Liver (tissue), 10 donors: ENCODE measurements at places on chromosomes 1 and 21. TPM values are rescaled to one million over a fixed set of nuclear protein-coding genes. Genes with fewer than 3 reads are reported as not detected.

The TDRD5 gene
- not detected for polyA plus RNA-seq

The CACNA1E gene
- 0.01 TPM for polyA plus RNA-seq

The CHRM3 gene
- 1.2 TPM for polyA plus RNA-seq

The SEC16B gene
- polyA plus RNA-seq: 43.6 TPM

The KCNE2 gene
- 0.57 TPM for polyA plus RNA-seq

The SAMD11 gene
- 0.51 TPM for polyA plus RNA-seq

The ATAD3C gene
- 0.51 TPM for polyA plus RNA-seq

The EDARADD gene
- polyA plus RNA-seq: 0.15 TPM

The GPR89B gene
- polyA plus RNA-seq: 13.1 TPM

The PDC gene
- 0.22 TPM for polyA plus RNA-seq

The MYOCOS gene
- polyA plus RNA-seq: not detected

The ZNF684 gene
- 7.6 TPM for polyA plus RNA-seq

The AMPD1 gene
- 0.03 TPM for polyA plus RNA-seq

DNA sequence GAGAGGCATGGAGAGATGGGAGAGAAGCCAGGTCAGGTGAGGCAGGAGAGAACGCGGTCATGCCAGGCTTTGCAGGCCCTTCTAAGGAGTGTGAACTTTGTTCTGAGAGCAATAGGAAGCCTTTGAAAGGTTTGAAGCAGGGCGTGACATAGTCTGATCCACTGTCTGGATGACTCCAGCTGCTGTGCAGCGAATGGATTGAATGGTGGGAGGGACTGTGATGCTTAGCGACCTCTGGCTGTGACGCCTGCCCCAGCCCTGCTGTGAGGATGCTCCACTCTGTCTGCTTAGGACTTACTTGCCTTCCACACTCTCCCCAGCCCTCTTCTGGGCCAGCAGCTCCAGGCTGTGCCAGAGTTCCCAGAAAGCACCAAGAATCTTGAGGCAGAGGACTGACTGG is 41.8 kb upstream of the POU3F1 start:
- DNase-seq: no peak

DNA sequence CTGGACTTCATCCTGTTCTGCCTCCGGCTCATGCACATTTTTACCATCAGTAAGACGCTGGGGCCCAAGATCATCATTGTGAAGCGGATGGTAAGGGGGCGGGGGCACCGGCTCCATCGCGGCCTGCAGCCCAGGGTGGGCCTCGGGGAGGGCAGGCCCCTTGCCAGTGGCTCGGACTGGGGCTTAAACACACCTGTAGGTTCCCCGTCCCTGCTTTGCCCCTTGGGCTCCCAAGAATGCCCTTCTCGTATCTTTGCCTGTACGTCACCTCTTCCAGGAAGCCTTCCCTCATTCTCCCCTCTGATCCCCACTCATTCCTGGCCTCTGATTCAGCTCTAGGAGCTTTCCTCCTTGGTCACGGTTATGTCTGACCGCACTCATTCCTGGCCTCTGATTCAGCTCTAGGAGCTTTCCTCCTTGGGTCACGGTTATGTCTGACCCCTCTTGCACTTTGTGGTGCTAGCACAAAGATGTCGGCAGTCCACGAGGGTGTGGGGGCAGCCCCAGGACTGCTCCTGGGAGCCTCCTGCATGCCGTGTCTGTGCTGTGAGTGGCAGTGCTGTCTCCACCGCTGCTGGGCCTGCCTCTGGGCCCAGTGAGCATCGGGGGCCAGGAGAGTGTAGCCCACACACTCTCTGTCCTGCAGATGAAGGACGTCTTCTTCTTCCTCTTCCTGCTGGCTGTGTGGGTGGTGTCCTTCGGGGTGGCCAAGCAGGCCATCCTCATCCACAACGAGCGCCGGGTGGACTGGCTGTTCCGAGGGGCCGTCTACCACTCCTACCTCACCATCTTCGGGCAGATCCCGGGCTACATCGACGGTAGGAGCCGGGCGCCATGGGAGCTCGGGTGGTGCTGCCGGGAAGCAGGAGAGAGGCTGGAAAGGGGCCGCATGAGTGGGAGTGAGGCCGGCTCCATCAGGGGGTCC is 49.1 kb upstream of the LRRC3 start:
- DNase-seq: no peak

DNA sequence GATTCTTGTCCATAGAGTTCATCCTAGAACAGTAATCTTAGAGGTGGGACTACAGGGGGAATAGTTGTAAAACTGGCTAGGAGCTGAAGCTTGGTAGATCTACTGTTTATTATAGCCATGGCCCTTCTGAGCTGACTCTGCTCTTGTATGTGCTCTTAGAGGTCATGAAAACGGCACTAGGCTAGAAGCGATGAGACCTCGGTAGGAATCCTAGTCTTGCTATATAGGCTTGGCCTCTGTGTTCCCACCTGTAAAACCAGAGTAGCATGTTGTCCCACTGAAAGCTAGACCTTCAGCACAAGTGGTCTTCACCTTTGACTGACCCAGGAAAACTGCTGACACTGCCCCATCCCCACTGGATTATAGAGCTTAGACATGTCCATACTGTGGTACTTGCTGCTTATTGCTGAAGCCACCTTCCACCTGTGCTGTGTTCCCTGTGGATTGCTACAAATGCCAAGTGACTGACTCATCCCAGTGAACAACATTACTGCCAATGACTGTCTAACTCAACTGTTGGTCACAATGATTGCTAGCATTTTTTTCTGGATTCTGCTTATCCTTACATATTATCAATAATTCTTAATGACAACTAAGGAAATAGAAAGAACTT is 23.0 kb upstream of the PIGC start:
- DNase-seq: no peak

DNA sequence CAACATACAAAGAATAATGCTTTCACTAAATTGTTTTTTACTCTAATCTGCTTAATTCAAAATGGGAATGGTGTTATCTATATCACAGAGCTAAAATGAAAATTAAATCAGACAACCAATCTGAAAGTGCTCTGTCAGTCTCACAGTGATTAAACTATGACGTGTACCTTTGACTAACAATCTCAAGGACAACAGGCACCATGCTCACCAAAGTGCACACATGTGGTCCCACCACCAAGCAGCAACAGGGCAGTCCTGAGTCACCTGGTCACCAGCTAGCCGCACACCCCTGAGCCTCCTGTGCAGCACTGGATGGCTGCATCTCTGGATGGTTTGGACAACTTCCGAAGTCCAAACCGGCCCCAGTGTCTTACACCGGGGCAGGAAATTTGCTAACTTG is 54.5 kb upstream of the NADK start:
- no peak for DNase-seq

GRCh38 chr1:161241682-161242081 is 3.7 kb upstream of the NR1I3 start:
- DNase-seq: no peak

DNA sequence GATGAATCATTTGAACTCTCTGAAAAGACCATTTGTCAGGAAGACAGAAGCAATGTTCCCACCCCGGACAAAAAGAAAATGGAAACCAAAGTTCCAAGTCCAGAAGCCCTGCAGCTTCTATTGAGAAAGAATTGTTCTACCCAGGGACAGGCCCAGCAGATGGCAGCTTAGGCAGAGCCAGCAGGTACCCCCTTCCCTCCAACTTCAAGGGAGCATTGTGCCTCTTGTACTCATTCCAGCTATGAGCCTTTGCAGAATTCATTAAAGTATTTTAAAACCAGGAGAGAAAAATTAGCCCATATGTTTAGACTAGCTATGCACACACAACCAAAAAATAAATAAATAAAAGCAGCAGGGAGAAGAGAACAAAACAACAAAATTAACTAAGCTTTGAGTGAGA is 85.2 kb upstream of the KCND3 start:
- DNase-seq: no peak

DNA sequence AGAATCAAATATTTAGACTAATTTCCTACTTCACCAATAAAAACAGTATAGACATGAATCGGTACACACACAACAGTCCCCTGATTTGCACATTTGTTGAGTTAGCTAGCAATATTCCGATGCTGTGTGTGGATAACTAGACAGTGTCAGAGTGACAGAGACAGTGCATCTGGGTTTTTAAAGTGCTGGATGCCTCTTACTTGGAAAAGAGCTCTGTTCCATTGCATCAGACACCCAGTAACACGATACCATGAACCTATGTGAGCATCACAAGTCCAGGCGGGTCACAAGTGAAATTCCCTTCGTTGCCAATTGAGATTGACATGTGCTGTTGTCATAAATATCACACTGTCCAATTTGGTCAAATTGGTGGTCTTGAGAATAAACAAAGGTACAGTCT is 82.0 kb upstream of the ESRRG start:
- no peak for DNase-seq

DNA sequence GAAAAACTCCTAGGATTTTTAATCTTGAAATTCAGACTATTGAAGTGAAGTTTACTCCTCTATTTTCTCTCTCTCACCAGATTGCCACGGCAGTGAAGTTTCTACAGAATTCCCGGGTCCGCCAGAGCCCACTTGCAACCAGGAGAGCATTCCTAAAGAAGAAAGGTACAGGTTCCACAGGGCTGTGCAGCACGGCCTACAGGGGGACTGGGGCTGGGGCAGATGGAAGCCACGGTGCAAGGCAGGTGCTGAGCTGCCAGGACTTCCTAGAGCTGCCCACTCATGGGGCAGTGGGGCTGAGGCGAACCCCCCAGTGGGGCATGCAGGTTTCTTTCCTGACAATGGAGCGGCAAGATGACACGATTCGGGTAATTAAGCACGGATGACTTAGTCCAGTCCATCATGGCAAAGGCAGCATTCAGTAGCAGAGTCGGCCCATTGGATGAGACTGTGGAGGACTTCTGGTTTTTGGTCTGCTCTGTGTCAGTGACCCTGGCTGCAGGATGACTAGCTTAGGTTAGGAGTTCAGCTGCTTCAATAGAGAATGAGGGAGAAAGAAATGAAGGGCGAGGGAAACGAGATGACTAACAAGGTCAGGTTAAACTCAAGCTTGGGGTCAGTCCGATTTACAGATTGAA is 61.5 kb downstream of the PEX14 start:
- no peak for DNase-seq

- no peak for DNase-seq
Observed at GRCh38 chr1:14313731-14314431, 284.6 kb upstream of the KAZN start.

DNA sequence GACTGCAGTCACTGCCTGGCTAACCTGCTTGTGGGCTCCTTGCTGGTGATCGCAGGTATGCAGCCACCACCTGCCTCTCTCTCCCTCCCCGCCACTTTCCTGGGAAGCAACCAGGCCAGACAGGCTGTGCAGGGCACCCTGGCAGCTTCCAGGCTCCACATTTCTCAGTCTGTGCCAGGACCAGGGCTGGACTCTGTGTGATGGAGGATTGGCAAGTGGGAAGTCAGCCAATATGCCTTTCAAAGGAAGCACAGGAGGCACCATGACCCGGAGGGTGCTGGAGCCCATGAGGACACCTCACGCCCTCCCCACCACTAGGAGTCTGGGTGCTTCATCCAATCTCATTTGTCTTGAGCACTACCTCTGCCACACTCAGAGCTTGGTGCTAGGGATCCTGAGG is 15.8 kb upstream of the DISP3 start:
- DNase-seq: no peak

GRCh38 chr1:157523774-157524493 is 28.4 kb downstream of the FCRL5 start:
- no peak for DNase-seq

GRCh38 chr1:240020871-240021270 is 70.8 kb upstream of the FMN2 start:
- DNase-seq: no peak

DNA sequence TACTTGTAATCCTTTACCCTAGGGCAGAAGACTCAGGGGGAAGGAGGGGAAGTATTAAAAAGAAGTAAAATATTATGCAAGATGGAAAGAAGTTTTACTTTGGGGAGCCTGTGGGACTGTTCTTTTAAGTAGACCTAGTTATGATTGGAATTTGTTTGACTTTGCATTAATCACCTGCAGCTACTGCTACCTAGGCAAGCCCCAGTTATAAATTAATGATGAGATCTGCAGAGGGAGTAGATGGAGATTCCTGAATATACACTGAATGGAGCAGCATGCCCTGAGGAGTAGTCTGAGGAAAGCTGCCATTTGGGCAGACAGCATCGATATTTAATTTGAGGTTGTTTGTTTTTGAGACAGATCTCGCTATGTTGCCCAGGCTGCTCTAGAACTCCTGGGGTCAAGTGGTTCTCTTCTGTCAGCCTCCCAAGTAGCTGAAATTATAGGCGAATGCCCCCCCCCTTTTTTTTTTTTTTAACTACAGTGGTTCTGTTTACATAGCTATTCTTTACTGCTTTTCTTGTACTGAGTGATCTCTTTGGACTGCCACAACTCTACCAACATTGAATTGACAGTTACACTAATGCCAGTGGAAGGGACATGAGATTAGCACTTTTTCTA is 81.4 kb upstream of the SERTAD4 start:
- DNase-seq: no peak

GRCh38 chr1:219124163-219124562 is 49.5 kb upstream of the LYPLAL1 start:
- DNase-seq: no peak

DNA sequence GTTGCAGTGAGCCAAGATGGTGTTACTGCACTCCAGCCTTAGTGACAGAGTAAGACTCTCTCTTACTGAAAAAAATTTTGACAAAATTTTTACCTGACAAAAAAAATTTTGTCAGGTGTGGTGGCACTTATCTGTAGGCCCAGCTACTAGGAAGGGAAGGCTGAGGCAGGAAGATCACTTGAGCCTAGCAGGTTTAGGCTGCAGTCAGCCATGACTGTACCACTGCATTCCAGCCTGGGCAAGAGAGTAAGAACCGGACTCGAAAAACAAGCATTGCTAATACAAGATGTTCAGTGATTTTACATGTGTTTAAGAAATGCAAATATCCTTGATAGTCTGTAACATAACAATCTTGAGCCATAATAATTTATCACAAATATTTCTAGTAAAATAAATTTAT is 46.9 kb downstream of the USP48 start:
- DNase-seq: no peak
